CD4-positive, alpha-beta T cell treated with Interleukin-6 at 100 ng/mL for 8 hours (primary cell): ENCODE measurements at places on chromosomes 12 and 14.
A peak's percentile ranks its signal among the peaks of the same experiment; 100 is the strongest.

DNA sequence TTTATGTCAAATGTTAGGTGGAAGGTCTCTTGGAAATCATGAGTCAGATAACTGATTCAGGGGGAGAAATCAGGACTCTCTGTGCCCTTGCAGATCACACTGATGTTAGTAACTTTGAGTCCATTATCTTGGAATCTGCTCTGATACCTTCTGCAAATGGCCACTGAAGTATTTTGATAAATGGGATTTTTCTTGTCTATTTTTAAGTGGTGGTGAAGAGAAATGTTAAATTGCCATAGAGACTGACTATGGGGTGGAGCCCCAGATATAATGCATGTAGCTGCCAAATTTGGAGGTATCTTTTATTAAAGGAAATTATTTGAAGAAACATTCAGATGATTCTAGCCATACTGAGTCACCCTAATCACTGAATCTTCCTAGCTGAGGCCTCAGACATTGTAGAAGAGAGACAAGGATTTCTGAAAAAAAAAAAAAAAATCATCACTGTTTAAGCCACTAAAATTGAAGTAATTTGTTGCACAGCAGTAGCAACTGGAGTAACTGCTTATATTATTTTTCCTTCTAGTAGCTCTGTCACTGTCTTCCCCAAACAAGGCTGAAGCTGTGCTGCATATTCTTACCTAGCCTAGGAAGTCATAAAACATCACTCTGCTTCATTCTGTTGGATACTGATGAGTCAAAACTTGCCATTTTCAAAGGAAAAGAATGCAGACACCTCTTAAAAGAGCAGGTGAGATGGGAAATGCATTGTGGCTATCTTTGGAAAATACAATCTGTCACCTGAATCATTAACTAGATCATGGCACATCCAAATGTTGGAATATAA is 36.0 kb upstream of the CLEC14A start:
- DNase-seq, result no peak

GRCh38 chr12:31568498-31568897 is 22.4 kb downstream of the DENND5B start:
- DNase-seq, result no peak

DNA sequence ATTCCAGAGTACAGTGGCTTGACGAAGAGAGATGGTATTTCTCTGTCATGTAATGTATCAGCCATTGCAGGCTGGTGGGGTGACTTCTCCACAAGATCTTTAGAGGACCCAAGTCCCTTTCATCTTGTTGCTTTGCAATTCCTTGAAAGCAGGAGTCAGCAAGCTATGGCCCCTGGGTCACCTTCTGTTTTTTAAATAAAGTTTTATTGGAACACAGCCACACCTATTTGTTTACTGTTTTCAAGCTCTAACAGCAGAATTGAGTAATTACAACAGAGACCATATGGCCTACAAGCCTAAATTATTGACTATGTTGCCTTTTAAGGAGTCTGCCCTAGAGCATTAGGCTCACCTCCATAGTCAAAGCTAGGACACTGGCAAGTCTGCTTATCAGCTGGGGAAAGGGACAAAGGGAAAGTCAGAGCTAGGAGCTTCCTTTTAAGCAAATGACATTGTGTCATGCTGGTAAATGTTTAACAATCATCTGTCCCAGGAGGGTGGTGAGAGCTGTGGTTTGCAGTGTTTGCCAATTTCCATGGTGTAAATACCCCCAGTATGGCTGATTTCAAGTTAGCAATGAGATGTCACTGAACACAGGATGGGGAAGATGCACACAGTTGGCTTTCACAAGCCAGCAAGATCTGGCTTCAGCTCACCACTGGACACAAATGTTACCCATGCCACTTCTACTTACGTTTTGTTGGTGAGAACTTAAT is 87.7 kb upstream of the PWP1 start:
- no peak for DNase-seq

- DNase-seq, result peak; percentile 30
These were observed 25.7 kb downstream of the FGF23 start for GRCh38 chr12:4353785-4354208.

- peak; percentile 22 for DNase-seq
These were observed 25.2 kb upstream of the KRT78 start for GRCh38 chr12:52873832-52874572.

- DNase-seq, result no peak
These were observed 59.3 kb downstream of the ABCC9 start for GRCh38 chr12:21881965-21882364.

DNA sequence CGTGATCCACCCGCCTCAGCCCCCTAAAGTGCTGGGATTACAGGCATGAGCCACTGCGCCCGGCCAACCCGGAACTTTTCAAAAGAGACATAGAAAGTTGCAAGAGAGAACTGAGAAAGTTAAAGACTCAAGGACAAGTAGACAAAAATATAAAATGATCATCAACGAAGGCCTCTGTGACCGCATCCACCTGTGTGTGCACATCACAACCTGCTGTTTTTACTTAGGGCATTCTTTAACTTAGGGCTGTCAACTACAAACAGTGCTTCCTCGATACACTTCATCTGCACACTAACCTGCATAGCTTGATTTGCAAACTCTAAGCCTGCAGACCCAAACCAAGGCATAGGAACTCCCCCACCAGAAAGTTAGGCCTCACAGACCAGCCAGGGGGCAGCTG is 14.8 kb downstream of the P2RX2 start:
- DNase-seq, result no peak

GRCh38 chr14:57835766-57836165 is 30.1 kb downstream of the SLC35F4 start:
- no peak for DNase-seq

GRCh38 chr12:125089083-125089482 is 23.8 kb downstream of the AACS start:
- DNase-seq, result no peak

DNA sequence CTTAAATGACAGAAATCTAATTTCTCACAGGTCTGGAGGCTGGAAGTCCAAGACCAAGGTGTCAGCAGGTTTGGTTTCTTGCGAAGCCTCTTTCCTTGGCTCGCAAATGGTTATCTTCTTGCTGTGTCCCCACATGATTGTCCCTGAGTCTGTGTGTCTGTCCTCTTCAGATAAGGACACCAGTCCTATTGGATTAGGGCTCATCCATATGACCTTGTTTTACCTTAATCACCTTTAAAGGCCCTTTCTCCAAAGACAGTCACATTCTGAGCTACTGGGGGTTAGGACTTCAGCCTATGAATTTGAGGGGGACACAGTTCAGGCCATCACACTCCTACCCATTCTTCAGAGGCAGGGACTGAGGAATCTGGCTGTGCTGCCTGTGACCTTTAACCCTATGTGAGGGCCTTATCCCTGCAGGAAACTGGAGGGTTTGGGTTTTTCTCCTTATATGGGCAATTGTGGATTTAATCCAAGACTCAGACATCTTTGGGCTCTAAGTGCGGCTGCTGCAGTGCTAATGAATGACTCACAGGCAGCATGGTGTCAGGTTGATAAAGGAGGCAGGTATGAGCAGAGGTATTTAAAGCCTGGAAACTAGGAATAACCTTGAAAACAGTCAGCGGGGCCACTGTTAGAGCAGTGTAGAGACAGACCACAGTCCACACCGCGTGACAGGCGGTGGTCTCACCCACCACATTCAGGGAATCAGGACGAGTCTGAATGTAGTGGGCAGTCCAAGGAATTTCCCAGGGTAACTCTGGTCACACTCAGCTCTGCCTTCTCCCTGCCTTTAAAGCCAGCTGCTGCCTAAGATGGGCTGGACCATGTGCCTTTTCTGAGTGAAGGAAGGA is 10.2 kb downstream of the TPCN1 start:
- no peak for DNase-seq

DNA sequence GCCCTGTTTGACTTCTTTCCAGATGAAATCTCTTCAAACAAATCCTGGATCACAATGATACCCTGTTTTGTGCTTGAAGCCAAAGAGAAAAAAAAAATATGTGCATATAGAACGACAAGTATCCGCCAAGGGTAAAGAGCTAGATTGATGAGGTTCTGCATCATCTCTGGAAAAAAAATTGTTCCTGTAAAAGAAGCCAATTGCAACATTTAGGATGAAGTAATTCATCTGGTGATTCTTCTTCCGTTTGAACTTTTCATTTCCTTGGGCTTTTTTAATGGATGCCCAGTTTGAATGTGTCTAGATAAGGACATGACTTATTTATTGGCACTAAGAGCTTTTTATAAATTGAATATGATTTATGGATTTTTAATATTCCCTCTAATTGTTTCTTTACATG is 38.1 kb upstream of the NPAS3 start:
- DNase-seq, result no peak

GRCh38 chr12:111285200-111285599 is 83.7 kb downstream of the PHETA1 start:
- no peak for DNase-seq

DNA sequence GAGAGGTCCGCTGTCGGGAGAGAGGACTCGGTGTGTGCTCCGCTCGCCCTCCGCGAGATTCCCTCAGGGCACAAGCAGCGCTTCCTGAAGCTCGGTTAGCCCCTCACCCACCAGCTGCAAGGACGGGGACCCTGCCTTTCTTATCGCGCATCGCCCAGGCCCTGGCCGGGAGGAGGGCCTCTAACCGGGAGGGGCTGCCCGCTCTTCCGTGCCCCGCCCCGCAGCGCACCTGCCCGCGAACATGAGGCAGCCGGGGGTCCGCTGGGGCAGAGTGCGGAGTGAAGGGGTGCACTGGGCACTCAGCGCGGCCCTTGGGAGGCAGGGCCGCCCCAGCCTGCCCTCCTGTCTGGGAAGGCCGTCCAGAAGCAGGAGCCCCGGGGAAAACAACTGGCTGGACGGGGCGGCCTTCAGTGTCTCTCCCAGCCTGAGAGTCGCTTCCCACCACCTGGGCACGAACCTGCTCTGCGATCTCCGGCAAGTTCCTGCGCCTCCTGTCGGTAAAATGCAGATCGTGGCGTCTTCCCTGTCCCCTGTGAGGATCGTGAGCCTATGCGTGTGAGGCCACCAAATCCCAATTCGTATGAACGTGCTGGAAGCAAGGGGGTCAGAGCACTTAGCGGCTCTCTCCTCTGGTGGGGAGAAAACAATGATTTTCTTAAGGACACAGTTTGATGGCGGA is 28.0 kb upstream of the ADIPOR2 start:
- DNase-seq, result peak; percentile 12

DNA sequence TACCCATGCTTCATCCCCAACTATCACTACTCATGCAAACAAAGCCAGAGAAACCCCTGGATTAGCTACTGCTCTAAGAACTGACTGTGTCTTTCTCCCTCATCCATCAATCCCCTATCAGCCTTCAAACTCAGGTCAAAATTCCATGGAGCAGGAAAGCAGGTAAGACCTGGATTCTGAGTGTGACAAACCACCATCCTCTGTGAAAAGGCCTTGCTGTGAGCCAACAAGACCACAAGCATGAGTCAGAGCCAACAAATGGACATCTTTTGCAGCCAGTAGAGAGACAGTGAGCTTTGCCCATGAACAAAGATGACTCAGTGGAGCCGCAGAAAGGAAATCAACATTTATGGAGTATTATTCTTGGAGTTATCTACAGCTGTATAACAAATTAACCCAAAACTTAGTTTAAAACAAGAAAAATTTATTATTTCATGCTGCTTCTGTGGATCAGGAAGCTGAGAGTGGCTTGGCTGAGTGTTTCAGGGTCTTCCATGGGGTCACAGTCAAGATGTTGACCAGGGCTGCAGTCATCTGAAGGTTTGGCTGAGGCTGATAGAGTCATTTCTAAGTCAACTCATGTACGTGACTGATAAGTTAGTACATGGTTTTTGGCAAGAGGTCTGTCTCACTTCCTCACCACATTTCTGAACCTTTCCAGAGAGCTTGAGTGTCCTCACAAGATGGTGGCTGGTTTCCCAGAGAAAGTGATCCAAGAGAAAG is 61.1 kb downstream of the PITPNM2 start:
- no peak for DNase-seq

DNA sequence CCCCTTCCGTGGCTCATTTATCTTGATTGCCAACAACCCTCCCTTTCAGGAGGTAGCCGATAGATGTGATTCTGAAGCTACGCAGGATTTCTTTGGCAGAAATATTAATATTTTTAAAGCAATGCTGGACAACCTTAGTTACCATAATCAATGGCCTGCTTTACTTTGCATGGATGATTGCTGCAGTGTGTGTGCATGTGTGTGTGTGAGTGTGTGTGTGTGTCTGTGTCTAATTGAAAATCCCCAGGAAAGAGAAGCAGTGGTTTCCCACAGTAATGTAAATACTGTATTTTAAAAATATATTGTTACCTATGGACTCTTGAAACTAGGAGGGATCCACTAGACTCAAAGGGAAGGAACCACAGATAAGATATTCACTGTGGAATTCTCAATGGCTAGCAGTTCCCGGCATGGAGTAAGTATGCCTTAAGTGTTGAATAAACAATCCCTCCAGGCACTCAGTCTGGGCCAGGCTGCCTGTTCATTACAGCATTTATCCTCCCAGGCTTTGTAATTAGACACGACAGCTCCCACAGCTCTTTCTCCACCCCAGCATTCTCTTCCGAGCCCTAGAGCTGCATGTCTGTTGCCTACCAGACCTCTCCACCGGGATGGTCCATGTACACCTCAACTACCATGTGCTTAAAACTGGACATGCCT is 22.5 kb upstream of the C14orf132 start:
- no peak for DNase-seq

- no peak for DNase-seq
These were observed 23.4 kb downstream of the KIF26A start for GRCh38 chr14:104161602-104162367.

DNA sequence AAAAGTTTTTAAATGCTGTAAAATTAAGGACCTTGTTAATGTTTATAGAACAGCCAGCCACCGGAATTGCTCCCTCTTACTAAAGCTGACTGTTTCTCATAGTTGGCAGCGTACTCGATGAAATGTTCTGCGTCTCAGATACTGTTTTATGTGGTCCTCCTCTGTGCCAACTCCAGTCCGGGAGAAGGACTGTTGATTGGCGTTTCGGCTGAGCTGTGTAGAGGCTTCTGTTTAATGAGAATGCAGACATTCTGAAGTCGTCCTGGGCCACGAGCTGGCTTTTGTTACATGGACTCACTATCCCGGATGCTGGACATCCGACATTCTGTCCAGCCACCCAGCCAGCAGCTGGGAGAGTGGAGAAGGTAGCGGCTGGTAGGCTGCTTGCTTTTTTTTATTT is 75.4 kb downstream of the WDR20 start:
- DNase-seq, result no peak

GRCh38 chr14:68753690-68754089 is 39.2 kb downstream of the ZFP36L1 start:
- DNase-seq, result no peak
